ENCODE measurements at places on chromosomes 7 and 10.

DNA sequence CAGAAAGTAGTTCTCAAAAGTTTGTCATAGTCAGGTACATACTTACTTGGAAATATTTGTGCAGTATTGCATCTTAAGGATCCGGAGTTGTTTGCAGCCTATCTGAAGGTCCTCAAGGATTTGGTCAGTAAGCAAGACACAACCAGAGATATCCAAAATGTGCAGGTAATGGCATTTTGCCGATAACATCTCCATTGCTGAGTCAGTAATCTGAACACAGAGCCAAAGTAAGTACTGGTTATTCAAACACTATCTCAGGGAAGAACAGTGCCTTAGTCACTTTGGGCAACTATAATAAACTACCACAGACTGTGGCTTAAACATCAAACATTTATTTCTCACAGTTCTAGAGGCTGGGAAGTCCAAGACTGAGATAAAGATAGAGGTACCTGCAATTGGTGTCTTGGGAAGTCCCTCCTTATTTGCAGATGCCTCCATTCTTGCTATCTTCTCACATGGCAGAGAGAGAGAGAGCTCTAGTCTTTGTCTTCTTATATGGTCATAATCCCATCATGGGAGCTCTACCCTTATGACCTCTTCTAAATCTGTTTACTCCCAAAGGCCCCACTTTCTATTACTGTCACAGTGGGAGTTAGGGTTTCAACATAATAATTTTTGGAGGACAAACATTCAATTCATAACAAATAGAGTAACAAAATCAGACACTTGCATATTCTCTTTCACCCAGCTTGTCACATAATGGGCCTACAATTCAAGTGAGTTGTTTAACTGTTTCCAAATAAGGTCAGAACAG is 73.4 kb downstream of the FAM185A start:
- DNase-seq, result no peak

DNA sequence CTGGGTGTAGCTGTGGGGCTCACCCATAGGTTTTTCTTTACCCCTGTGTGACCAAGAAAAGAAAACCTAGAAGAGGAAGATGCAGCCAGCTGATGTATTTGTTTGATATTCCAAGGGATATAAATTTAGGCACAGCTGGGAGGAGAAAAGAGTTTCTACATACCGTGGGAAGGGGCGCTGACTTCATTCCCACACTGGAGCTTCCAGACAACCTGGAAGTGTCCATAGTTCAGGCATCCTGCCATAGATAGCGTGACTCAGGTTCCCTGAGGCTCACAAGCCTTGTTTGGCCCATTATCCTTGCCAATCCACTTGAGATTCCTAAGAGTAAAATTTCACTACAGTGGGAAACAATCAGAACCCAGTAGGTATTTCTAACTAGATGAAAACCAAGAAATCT is 371.7 kb upstream of the NRP1 start:
- DNase-seq, result peak; percentile 85

GRCh38 chr10:70621503-70622078 is 19.1 kb upstream of the PRF1 start:
- DNase-seq, result no peak

DNA sequence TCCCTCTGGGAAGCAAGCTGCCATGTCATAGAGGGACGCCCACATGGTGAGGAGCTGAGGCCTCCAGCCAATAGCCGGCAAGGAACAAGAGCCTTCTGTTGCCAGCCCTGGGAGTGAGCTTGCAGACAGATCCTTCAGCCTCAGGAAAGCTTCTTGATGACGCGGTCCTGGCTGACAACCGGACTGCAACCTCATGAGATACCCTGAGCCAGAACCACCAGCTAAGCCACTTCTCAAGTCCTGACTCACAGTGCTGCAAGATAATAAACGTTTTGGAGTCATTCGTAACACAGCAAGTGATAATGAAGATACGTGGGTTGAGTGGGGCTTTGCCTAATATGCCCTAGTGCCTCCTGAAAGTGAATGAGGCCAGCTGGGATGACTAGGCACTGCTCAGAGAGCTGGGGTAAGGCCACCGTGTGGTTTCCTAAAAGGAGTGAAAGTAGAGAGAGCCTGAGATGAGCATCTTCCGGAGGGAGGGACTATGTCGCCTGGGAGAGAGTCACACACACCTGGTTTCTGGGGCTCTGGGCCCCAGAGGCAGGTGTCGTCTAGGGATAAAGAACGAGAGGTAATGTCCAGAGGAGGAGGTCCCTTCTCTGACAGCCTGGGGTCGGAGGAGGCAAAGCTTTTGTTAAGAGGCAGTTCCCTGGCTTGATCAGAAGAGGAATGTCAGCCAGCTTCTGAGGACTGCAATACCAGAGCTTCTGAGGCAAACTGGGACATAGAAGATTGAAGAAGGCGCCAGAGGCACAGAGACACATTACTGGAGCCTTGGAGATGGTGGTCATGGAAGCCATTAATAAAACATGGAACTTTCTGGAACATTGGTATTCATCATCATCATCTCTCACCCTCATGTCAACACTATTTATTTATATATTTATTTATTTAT is 53.6 kb downstream of the PYROXD2 start:
- peak; percentile 98 for DNase-seq

GRCh38 chr10:60387531-60387930 is 2.1 kb downstream of the ANK3 start:
- no peak for DNase-seq

GRCh38 chr10:84634636-84635035 is 306.2 kb downstream of the CCSER2 start:
- no peak for DNase-seq

- no peak for DNase-seq
These were observed 752.1 kb upstream of the POM121L12 start for GRCh38 chr7:52283335-52283734.

DNA sequence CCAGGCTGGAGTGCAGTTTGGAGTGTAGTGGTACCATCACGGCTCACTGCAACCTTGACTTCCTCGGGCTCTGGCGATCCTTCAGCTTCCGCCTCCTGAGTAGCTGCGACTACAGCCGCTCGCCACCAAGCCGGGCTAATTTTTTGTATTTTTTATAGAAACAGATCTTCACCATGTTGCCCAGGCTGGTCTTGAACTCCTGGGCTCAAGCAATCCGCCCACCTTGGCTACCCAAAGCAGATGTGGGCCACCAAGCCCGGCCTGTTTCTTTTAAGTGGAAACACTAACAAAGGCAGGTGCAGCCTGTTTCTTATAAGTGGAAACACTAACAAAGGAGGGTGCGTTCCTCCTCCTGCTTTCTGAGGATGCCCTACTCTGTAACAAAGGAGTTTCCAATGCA is 18.2 kb downstream of the PRF1 start:
- no peak for DNase-seq
